Metanephros (tissue), 2 donors: ENCODE measurements at places on chromosomes 13 and 19. TPM values are rescaled to one million over a fixed set of nuclear protein-coding genes. Genes with fewer than 3 reads are reported as not detected.

The PEAK3 gene
- total RNA-seq, result 0.47 TPM

The USHBP1 gene
- 9.8 TPM for total RNA-seq

The ZNF486 gene
- 28.2 TPM for total RNA-seq

The ATXN8OS gene
- not detected for total RNA-seq

The ZNF570 gene
- total RNA-seq, result 6.2 TPM

The CLDN10 gene
- 94.9 TPM for total RNA-seq

The PTPRS gene
- 209 TPM for total RNA-seq

The SIGLEC12 gene
- total RNA-seq, result 0.12 TPM

The APOC1 gene
- total RNA-seq, result 3.5 TPM

The LRFN3 gene
- total RNA-seq, result 9.9 TPM

The LILRB1 gene
- total RNA-seq, result 3.4 TPM

The CABP5 gene
- total RNA-seq, result not detected

The SERTM1 gene
- 0.18 TPM for total RNA-seq

The KCTD15 gene
- total RNA-seq, result 65.7 TPM

The PLEKHF1 gene
- total RNA-seq, result 8.2 TPM

The ARID3A gene
- 56.3 TPM for total RNA-seq

The MISP3 gene
- 6.6 TPM for total RNA-seq

The ZNF575 gene
- total RNA-seq, result 1.8 TPM

The TMPRSS9 gene
- 0.23 TPM for total RNA-seq

The FFAR3 gene
- total RNA-seq, result 0.76 TPM
